ENCODE measurements at places on chromosomes 5 and 9.
A peak's percentile ranks its signal among the peaks of the same experiment; 100 is the strongest.

DNA sequence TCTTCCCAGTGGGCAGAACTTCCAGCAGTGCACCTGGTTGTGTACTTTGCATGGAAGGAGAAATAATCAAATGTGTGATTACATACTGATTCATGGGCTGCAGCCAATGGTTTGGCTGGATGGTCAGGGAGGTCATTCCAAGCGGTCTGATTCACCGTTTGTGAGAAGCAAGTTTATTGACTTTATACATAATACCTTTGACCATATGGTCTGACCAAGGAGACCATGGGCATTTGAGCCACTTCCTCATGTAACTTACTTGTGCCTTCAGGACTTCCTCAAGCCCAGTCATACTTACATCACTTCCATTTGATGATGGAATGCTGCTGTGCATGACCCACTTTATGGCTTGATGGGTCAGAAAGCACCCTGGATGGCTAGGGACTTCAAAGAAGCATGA is 41.1 kb downstream of the DAP start:
- peak; percentile 60 for DNase-seq

GRCh38 chr5:110441035-110441434 is 285.4 kb downstream of the TMEM232 start:
- DNase-seq = peak; percentile 69

- no peak for DNase-seq
These were observed 206.4 kb downstream of the PTTG1 start for GRCh38 chr5:160627921-160628618.

DNA sequence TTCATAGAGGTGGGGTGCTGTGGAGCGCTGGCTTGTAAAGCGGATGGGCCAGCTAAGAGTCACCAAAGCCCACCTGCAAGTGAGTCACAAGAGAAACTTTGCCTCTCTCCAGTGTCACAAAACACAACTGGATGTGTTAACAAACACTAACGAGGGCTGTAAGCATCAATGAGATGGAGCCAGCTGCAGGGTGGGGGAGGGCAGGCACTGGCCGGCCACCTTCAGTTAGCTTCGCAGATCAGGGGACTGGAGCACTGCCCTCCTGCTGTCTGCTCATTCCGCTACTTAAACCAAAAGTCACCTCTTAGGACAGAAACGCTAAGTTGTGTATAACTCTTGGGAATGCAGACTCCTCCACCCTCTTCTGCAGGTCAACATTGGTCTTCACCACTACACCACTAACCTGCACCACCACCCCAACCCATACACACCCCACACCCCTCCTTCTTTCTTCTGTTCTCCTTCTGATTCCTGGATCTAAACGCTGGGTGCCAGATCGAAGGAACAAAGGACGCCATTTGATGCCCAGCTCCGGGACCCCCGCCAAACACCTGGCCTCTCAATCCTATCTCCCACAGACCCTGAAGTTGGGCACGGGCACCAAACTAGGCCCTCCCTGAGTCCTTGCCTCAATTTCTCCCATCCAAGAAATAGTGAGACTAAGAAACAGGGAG is 2.1 kb downstream of the ARSI start:
- no peak for DNase-seq

DNA sequence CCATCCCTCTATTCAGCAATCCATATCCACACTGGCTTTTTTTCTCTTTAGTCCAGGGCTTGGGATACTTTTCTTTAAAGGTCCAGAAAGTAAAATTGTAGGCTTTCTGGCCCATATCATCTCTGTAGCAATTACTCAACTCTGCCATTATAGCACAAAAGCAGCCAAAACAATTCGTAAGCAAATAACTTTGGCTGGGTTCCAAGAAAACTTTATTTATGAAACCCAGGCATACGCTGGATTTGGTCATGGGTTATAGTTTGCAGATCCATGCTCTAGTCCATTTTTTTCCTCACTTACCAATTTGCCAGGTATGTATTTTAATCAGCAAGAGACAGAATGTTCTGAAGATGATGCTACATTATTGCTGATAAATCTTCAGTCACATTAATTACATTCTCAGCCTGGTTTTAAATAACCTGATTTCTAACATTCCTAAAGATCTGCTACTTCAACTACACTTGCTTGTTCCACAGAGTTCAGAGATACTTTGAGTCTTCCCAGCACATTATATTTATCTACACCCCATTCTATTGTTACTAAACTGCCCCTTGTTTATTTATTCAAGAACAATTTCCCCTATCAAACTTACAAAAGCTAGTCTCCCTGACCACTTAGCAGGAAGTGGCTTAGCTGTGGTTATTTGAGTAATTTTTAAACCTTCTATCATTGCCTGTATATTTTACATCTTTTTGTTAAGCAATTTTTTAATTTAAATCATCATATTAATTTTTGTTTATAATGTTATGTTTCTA is 161.0 kb downstream of the ISL1 start:
- no peak for DNase-seq

DNA sequence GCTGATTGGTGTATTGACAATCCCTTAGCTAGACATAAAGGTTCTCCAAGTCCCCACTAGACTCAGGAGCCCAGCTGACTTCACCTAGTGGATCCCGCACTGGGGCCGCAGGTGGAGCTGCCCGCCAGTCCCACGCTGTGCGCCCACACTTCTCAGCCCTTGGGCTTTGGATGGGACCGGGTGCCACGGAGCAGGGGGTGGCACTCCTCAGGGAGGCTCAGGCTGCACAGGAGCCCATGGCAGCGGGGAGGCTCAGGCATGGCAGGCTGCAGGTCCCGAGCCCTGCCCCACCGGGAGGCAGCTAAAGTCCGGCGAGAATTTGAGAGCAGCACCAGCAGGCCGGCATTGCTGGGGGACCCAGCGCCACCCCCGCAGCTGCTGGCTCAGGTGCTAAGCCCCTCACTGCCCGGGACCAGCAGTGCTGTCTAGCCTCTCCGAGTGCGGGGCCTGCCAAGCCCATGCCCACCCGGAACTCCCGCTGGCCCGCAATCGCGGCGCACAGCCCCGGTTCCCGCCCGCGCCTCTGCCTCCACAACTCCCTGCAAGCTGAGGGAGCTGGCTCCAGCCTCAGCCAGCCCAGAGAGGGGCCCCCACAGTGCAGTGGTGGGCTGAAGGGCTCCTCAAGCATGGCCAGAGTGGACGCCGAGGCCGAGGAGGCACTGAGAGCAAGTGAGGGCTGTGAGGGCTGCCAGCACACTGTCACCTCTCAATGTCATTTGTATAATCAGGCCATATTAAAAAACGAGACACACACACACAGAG is 437.2 kb downstream of the CSNK1G3 start:
- no peak for DNase-seq

GRCh38 chr9:109914280-109915027 is 134.5 kb downstream of the PALM2AKAP2 start:
- peak; percentile 77 for DNase-seq

- peak; percentile 54 for DNase-seq
These were observed 6.1 kb upstream of the PRR16 start for GRCh38 chr5:120457839-120458507.

DNA sequence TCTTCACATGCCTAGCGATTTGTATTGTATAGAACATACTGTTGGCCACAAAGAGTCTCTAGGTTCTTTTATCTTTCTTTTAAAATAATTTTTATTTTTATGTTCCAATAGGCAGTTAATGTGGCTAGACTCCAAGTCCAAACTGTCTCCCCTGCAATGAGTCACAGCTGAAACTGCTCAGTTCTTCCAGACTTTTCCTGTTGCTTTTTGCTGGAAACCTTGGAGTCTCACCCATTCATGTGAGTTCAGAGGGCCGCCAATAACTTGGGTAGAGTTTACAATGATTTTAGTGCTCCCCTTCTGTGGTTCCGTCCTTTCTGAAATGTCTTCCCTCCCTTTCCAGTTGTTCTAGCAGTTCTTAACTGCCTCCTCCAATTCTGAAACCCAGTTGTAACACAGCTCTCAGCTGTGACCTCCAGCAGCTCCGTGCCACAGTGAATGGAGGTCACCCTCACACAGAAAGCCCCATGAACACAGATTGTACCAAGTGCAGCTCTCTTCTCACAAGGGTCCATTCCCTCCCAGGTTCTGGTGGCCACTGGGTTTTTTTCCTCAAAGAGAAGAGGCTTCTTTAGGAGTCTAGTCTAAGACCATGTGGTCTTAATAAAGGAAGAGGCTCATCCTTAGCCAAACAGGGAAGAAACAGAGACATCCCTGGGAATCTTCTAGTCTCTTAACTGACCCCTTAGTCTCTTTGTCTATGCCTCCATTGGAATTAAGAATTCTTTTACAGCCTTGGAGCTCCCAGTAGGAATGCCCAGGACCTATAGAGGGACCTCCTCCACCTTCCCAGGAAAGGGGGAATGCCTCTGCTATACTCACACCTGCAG is 198.5 kb downstream of the SPOCK1 start:
- DNase-seq = peak; percentile 79

GRCh38 chr9:114285166-114285867 is 37.6 kb upstream of the ORM1 start:
- peak; percentile 96 for DNase-seq

GRCh38 chr5:156920861-156921431 is 42.1 kb downstream of the TIMD4 start:
- no peak for DNase-seq
